Stimulated activated CD8-positive, alpha-beta memory T cell treated with anti-CD3 and anti-CD28 coated beads, Interleukin-7, amount 100 ng/mL, for 1 hour (primary cell): ENCODE measurements at places on chromosomes 1 and 21.

DNA sequence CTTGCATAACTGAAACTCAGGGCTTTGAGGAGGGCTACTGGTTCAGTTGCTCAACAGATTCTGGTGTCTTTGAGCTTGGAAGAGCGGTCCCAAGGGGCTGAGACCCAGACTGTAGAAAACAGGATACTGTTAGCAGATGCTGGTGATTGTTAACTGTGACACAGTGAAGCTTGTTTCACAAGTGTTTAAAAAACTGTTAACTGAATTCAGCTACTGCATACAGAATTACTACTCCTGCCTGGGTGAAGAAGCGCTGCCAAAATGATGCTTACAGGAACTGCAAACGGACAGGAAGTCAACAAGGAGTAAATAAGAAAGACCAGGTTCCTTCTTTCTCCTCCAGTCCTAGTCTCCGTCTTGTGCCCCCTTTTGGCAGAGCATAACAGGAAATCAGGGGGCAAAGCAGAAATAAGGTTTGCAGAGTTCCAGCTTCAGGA lies 195.3 kb upstream of the USP25 start:
- DNase-seq, result no peak

DNA sequence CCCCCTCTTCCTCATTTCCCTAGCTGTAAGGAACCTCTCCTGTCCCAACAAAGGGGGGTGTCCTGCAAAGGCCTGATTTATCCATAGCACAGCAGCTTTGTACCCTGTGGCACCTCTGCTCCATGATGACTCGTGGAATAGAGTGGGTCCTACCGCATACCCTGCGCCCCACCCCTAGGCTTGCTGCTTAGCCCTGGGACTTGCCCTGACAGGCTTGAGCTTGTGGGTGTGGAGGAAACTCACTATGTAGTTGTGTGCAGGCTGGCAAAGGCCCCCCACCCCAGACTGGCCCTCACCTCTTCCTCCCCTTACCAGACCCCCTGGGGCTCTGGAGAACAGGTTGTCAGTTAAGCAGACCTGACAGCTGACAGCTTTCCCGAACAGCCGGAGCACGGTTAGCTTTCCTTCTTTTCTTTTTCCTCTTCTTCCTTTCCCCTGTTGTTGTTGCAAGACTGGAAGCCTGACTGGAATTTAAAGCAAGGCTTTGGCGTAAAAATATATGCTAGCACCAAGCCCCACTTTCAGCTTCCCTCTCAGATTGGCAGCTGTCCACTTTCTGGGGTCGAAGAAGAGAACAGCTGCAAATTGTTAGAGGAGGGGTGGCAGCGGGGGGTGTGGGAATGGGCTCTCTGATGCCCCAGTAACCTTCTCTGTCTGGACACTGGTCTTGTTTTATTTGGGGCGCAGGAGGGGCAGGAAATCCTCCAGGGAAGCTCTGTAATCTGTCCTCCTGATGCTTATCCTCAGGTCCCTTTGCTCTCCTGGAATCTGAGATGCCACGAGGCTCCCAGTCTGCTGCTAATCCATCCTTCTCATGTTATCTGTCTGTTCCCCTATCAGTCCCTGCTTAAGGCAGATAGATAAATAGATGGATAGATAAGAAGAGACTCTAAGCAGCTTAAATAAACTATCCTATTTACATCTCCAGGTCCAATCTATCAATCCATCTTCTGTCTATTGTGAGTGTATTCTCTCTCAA lies 134.6 kb downstream of the BRINP2 start:
- no peak for DNase-seq

DNA sequence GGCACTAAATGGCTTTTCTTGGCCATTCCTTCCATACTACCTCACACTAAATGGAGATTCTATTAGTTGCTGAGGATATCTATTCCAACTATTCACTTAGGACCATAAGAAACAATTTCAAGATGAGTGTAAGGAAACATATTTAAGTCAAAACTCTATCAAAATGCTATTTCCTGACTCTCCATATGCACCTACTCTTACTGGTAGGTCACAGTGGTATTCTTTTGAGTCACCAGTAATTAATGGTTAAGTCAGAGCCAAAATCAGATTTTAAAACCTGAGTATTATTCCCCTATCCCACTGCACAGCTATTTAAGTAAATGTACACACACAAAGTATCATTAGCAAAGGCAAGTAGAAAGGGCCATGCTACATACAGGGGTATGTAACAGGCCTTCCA lies 50.3 kb downstream of the ARID4B start:
- DNase-seq, result no peak

GRCh38 chr1:115839679-115840237 lies 1.2 kb downstream of the NHLH2 start:
- DNase-seq, result no peak

DNA sequence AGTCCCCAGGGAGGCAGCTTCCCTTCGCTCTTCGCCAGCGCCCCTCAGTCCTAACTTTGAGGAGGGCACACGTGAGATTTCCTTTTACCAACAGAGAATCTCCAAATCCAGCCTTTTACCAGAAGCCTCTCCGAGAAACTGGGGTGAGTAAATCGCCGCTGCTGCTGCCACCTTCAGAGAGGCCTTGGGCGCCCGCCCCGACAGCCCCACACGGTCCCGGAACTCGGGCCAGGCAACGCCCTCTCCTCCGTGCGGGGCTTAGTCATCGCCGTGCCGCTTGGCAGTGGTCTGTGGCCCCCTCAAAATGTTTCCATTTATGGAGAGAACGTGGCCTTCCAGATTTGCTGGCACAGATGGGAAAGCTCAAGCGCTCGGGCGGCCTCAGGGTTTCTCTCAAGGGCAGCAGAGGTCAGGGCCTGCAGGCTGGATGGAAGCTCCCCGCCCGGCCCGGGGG lies 41.4 kb upstream of the COL6A2 start:
- no peak for DNase-seq

DNA sequence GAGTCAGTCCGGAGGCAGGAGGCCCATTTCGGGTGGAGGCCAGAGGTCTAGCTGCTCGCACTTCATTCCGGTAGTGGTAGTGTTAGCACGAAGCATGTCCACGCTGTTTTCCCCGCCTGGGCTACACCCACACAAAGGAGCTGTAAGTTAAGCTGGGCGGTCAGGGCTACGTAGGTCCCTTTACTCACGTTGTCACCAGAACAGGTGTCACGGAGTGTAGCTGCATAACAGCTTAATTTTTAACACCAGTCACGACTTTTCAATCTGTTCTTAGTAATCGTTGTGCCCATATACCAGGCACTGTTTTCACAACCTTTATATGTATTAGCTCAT lies 15.6 kb downstream of the HLX start:
- DNase-seq, result no peak

- no peak for DNase-seq
Measured at GRCh38 chr1:180912801-180913565, at the start of gene KIAA1614. Gene KIAA1614, plus strand, starts transcription at chr1:180912897. Its CDS starts 347 bp downstream, at chr1:180913244.

DNA sequence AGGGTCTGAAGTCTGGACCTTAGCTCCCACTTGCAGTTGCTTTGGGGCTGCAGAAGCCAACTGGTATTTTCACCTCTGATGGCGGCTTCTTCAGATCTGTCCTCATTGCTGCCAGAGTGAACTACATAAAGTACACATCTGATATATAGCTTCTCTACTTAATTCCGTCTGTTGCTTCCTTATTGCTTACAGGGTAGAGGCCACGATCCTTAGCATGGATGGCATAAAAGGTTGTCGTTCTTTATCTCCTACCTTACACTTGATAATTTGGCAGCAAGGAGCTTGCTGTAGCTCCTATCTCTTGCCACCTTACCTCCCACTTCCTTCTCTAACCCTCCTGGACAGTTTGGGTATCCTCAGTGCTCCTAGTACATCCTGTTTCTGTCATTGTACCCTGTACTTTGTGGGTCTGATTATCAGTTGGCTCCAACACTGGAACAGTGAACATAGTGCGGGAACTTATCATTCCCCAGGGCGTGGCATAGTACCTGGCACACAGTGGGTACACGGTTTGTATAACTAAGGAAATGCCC lies 30.9 kb upstream of the NBL1 start:
- DNase-seq, result no peak

DNA sequence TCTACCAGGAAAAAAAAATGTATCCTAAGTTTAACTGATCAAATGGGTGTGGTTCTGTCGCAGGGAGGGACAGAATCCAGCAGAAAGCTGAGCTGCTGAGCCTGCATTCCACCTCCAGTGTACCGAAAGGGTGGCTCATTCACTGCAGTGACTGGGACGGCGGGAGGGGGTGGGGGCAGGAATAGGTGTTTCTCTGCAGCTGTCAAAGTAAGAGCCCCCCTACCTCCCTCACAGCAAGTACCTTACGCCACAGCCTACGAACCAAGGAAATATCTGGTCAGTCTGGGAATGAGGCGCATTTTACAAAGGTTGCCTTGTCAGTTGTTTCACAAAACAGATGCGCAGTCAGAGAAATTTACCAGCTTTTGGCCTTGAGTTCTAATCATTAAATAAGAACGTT lies 1.7 kb downstream of the S100B start:
- no peak for DNase-seq

- no peak for DNase-seq
Measured at GRCh38 chr1:72000809-72001208, 281.5 kb downstream of the NEGR1 start.

- no peak for DNase-seq
Measured at GRCh38 chr1:192904438-192904895, 95.6 kb downstream of the RGS2 start.

- no peak for DNase-seq
Measured at GRCh38 chr1:175206687-175207086, 14.1 kb upstream of the KIAA0040 start.

- DNase-seq, result no peak
Measured at GRCh38 chr21:45922648-45923047, 58.9 kb upstream of the COL6A1 start.

DNA sequence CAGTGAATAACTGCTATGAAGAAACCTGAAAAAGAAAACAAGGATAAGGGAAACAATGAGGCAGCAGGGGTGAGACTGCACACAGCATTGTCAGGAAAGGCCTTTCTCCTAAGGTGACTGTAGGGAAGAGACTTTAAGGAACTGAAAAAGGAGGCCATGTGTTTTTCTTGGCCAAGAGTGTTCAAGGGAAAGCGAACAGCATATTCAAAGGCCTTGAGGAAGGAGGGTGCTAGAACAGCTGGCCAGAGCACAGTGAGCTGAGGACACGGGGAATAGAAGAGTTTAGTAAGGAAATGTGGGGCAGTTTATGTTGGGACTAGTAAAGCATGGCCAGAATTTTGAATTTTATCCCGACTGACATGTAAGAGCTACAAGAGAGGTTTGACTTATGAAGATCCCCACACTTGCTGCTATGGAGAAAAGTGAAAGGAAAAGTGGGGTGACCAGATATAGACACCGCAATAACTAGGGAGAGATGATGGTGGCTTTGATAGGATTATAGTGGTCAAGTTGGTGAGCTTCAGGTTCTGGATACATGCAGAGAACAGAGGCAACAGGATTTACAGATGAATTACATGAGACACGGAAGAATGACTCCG lies 1.4 kb downstream of the RWDD2B start:
- DNase-seq, result no peak
